GM20000 (cell line): ENCODE measurements at places on chromosomes 5 and 9.

- peak; percentile 70 for DNase-seq
Measured at GRCh38 chr5:131536211-131536826, 98.7 kb downstream of the RAPGEF6 start.

- no peak for DNase-seq
Measured at GRCh38 chr5:69238760-69239251, 4.1 kb downstream of the CDK7 start.

GRCh38 chr5:179199246-179199645, 139.1 kb downstream of the ZNF354C start:
- no peak for DNase-seq

GRCh38 chr5:63029891-63030290, 451.3 kb downstream of the LRRC70 start:
- DNase-seq: no peak

DNA sequence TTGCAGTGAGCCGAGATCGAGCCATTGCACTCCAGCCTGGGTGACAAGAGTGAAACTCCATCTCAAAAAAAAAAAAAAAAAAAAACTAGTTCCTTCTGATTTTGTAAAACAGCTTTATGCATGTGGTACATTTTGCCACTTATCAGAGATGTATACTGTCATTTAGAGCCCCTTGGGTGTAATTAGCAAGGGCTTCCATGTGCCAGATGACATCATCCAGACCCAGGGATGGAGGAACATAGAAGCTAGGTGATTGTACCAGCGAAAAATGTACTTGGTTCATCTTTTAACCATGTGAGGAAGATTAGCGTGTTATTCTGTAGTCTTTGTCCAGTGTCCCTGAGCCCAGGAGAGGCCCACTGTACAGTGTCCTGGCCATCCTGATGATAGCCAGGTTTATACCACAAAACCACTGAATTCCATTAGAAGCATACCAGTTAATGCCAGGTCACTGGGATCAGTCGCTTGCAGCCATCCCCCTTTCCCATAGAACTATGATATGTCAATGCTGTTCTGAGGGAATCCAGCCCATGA, 239.3 kb upstream of the SGCD start:
- DNase-seq: no peak

DNA sequence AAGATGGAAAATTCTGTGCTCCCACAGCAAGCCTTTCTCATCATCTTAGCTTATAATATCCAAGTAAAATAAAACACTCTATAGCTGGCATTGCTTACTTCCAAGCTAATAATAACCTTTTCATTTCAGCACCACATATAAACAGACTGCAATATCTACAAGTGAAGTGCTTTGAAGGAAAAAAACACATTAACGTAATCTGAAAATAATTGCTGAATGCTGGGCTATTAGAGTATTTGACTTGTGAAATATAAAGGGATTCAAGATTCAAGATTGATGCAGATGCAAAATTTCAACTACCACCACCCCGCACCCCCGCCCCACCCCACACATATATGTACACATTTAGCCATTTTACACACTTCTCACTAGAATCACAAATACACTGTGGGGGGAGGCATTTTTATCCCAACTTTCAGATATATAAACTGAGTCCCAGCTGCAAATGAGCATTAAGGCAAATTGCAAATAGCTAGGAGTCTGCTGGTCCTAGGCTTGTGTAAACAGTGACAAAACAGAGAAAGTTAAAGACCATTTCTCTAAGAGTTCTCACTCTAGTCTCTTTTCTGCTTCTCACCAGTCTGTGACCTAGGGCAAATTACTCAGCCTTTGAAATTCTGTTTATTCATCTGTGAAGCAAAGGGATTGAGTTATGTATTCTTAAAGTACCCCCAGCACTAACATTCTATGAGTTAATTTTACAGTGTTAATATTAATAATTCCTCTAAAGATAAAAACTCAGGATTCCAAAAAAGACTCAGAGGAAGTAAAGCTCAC, 489.4 kb downstream of the PRELID2 start:
- no peak for DNase-seq

DNA sequence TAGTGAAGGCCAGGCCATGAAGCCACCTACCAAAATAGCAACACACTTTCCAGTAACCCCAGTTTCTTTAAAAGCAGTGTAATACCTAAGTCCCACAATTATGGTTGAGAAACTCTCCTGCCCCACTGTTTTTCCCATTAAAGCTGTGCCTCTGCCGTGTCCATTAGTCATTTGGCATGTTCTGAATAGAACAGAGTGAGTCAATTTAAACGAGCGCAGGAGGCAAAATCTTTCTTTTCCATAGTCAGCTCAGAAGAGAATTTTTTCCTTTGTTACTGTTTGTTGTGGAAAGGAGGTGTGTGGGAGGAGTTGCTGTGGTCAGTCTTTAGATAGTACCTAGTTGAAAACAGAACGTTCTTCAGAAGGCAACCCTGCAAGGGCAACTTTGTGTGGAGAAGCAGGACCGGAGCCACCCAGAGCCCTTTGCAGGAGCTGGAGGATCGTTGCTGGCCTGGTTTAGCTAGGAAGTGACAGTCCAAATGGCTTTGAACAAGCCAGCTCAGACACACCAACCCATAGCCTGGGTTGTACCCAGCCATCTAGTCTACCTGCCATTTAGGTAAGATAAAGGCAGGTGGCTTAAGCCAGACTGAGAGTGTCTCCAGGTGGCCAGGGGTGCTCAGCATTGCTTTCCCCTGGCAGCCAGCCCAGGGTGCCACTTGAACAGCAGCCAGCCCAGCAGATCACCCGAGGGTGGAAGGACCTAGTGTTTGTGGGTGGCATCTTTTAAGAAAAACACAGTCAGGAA, 30.4 kb downstream of the GADD45G start:
- DNase-seq: no peak

DNA sequence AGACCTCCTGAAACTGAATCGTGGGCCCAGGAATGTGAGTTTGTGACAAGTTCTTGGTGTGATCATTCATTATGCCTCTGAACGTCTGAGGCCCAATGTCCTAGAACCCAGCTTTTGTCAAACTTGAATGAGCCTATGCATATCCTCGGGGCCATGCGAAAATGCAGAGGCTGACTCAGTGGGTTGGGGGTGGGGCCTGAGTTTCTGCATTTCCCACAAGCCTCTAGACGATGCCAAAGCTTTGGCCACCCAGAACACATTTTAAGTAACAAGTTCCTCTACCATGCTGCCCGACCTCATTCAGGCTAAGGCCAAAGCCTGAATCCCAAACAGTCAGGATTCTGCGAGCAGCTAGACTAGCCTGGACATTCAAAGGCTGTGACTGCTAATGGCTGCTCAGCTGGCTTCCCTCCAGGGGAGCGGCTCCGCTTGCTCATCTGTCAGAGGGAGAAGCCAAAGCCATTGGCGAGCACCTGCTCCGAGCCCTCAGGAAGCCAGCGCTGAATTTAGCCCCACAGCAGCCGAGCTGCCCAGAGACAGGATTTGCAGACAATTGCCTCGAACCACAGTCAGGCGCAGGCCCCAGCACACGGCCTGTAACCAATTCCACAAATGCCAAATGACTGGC, 177.5 kb downstream of the ZDHHC21 start:
- DNase-seq: no peak

GRCh38 chr5:45410304-45410995, 285.7 kb downstream of the HCN1 start:
- no peak for DNase-seq

DNA sequence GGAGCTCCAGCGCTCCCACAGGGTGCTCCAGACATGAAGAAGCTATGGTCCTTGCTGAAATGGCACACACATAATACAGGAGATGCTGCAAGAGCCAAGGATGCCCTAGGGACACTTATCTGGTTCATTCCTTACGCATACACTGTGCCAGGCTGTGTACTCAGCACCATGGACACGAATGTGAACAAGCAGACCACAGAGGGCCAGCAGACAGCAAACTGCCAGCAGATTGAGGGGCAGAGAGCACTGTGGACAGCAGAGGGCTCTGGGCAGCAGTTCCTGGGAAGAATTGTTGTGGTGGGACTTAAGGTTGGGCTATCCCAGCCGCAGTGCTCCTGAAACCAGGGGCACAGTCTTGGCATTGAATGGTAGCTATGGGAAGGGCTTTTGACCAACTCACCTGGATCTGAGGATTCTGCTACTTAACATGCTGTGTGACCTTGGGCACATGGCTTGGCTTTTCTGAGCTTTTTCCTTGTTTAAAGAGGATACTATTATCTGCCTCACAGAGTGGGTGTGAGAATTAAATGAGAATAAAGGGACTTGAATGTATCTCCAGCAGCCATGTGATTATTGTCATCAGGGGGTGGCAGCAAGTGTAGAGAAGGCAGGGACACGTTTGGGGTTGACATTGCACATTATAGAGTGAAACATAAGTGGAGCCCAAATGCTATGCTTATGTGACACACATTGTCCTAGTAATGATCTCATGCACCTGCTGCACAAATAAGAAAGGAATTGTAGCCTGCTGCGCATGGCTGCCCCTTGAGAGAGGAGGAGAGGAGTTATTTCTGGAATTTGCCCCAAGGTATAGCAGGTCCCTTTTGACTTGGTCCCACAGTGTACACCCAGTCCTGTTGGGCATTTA, 30.1 kb downstream of the PPARGC1B start:
- no peak for DNase-seq

DNA sequence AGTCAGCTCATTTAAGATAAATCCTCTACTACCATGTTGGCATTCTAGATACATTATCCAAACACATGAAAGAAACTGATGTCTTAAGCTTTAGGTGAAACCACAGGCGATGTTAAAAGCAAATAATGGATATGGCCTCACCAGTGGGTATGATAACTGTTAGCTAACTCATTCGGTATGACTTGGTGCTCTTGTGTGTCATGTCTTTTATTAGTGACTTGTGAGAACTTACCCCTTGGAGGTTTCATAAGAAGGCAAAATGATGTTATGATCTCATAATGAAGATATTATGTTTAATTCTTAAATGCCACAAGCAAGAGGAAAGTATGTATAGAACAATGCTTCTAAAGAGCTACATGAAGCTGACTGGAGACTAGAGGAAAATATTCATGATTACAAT, 1227.0 kb downstream of the EFNA5 start:
- no peak for DNase-seq

DNA sequence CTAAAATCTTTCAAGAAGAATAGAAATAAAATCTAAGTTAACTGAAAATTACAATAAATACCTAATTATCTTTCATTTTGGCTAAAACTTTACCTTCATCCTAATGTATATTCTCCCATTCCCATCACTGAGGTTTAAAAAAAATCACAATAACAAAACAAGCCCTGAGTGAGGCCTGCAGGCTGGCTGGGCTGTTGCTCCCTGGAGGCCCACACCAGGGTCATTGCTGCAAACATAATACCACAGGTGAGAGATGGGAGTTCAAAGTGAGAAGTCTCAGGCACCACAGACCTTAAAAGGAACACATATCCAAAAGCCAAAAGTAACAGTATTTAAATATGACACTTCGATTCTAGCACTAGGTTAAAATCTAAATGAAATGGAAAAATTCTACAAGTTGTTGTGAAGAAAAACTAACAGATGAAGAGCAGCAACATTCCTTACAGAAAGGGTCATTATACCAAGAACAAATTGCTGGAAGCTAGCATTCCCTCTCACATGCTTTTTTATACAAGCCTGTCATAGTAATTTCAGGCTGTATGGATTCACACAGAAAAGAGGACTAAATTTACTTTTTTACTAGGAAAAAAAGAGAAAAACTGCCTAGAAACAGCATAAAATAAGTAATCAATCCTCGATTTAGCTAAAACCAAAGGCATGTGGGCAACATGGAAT, 57.8 kb downstream of the AUH start:
- no peak for DNase-seq

- no peak for DNase-seq
Measured at GRCh38 chr5:32850817-32851496, 139.8 kb downstream of the NPR3 start.

DNA sequence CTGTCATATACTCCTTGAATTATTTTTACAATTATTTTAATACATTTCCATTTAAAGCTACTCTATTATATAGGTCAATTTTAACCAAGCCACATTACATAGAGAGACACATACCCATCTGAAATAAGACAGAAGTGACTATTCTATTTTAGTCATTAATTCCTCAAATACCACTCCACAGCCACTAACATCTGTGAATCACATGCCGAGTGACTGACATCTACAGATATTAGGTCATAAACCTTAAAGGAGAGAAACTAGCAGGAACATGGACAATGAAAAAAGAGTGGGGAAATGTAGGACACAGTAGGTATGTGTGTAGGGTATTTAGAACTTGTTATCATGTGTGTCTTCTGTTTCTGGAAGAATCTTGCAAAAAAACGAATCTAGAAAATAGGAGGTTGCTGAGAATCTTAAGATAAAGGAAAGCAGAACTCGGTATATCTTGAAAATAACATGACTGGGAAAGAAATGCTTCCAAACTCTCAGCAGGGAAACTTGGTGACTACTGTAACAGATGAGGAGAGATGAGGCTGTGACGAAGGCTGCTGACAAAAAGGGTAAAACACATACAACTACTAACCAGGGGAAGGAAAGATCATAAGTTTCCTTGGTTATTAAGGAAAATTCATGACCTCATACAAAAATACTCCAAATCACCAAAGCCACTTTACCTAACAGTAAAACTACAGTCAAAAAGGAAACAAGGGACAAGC, 84.6 kb downstream of the PLPP1 start:
- DNase-seq: no peak

- DNase-seq: peak; percentile 91
Measured at GRCh38 chr5:138032572-138033385, at the start of gene FAM13B. FAM13B (minus strand) TSS chr5:138033079; CDS start chr5:138019111, 13,968 bp downstream.

DNA sequence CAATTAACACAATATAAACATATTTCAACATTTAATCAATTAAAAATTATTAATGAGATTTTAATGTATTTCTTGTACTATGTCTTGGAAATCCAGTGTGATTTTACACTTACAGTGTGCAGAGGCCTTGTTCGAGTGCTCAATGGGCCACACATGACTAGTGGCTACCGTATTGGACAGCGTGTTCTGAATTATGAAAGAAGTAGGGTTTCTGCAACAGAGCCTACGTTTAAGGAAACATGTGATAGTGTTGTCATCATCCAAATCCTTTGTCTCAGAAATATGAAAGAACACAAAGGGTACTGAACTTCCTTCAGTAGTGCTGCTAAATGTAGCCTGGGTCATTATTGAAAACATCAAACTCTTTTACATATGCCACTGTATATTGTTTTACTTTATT, 29.5 kb downstream of the NPR3 start:
- DNase-seq: no peak
